Hepatocyte (in vitro differentiated cells): ENCODE measurements at places on chromosomes 12 and 14. TPM values are rescaled to one million over a fixed set of nuclear protein-coding genes. Genes with fewer than 3 reads are reported as not detected.

The REC8 gene
- 28.5 and 44.8 TPM in 2 replicates for total RNA-seq

GRCh38 chr14:99862136-99862535 is 68.9 kb downstream of the EML1 start:
- no peaks in the 10 kb centered on the region for H3K4me1 ChIP-seq
- H3K4me3 ChIP-seq = no peak overlapping the region
- DNase-seq = no peak
- no peaks in the 10 kb centered on the region for H3K27me3 ChIP-seq
- H3K27ac ChIP-seq = no peak overlapping the region

GRCh38 chr14:51504669-51505068 is 147.0 kb upstream of the FRMD6 start:
- no peak for DNase-seq
- no peak overlapping the region for H3K27ac ChIP-seq
- no peaks in the 10 kb centered on the region for H3K27me3 ChIP-seq
- H3K4me3 ChIP-seq = no peak overlapping the region
- H3K36me3 ChIP-seq = no peaks in the 10 kb centered on the region

- H3K4me3 ChIP-seq = no peak overlapping the region
- no peak for DNase-seq
- no peak overlapping the region for H3K27ac ChIP-seq
- no peaks in the 10 kb centered on the region for H3K27me3 ChIP-seq
- H3K36me3 ChIP-seq = no peaks in the 10 kb centered on the region
- peaks cover 7% of the 10 kb centered on the region for H3K4me1 ChIP-seq
These were observed 113.7 kb downstream of the ESRRB start for GRCh38 chr14:76489667-76490066.

DNA sequence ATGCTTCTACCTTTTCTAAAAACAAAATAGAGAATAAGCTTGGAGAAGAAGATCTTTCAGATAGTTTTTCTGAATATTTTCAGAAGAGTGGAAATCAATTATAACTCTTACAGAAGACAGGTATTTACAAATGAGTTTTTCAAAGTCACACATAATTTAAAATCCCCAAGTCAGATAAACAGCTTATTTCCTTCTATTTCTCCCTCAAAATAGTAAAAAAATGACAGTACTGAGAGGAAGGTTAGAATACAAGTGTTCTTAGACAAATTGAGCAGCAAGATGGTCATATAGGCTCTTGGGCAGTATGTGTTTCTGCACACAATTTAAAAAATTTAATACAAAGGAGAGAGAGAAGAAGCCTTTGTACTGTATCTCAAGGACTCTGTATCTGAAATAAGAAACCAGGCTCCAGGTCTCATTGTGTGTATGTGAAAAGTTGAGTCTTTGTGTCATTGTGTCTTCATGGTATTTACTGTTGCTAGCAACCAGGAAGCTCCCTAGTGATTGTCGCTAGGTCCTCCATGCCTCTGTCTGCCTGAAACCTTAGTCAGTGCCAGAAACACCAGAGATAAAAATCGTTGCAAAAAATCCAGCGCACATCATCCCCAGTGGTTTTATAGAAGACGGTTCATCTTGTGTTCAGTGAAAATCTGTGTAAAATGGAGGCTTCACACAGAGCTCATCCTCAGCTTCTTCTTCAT is 12.9 kb upstream of the TUBA1A start:
- H3K36me3 ChIP-seq = no peaks in the 10 kb centered on the region
- H3K27me3 ChIP-seq = no peaks in the 10 kb centered on the region
- H3K4me3 ChIP-seq = no peak overlapping the region

GRCh38 chr12:93002293-93003054 is 73.4 kb upstream of the EEA1 start:
- no peak for DNase-seq
- H3K27me3 ChIP-seq = no peaks in the 10 kb centered on the region
- peaks cover 2% of the 10 kb centered on the region for H3K4me1 ChIP-seq
